Cortex of kidney (tissue), 1 donor: ENCODE measurements at places on chromosomes 2 and 18.

DNA sequence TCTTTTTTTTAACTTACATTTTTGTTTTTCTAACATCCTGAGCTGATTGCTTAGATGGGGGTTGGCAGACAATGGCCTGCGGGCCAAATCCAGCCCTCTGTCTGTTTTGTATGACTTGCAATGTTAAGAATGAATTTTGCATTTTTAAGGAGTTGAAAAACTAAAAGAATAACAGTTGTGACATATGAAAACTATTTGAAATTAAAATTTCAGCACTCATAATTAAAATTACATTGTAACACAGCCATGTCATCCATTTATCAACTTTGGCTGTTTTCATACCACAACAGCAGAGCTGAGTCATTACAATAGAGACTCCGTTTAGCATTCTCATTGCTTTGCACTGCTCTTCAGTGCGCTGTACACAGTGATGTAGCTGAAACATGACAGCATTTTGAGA, 94.1 kb upstream of the MC4R start:
- DNase-seq: no peak

DNA sequence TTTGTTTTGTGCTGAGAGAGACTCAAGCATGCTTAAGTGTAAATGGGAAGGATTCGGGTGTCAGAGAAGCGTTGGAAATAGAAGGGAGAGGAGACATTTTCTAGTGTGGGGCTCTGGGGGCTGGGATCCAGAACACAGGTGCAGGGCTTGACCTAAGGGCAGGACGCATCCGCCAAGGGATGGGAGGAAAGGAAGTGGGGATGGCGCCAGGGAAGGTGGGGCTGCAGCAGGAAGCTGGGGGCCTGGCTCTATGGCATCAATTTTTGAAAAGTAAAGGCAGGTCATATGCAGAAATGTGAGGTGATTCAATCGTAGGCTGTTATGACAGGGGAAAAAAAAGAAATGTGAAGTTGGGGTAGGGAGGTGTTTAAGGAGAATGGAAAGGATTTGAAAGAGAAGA, 143.2 kb upstream of the SERTAD2 start:
- DNase-seq: no peak

DNA sequence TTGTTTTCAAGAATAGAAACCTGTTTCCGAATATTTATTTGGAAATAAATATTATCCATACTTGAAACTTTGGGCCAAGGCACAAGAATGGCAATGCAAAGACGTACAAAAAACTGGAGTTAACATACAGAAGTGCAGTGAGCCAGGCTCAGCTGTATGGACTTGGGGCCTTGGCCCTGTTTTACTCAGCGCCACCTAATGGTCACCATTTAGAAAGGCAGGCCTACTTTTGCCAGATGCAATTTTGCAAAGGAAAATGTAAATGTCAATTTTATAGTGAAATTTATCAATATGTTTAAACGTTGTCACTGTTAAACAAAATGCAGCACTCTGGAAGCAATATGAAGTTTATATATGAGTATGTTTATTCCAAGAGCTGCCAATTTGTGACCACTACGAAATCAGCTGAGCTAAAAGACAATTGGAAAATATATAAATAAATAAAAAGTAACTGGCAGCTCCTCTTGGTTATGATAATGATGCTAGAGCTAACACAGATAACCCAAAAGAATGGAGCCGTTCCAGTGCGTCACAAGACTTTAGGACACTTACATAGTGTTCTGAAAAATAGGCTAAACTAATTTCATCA, 155.0 kb downstream of the ARHGAP15 start:
- no peak for DNase-seq

DNA sequence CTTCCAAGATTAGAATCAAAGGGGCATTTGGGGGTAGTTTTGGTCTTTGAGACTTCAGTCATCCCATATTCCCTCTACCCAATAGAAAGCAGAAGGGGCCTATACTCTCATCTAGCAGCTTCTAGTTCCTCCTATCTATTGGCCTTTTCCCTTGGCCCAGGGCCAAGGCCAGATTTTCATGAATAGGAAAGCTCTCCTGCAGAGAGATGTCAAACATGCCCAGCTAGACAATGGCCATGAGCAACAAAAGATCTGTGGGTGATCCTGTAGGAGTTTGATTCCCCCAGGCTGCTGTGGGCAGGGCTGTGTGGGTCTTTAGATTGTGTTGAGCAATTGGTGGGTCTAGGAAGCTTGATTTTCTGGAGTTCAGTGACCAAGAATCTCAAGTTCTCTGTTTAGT, 2.9 kb upstream of the ADCYAP1 start:
- no peak for DNase-seq

- no peak for DNase-seq
Measured at GRCh38 chr2:53768242-53768542, 588 bp downstream of the CHAC2 start.

GRCh38 chr2:102892698-102893310, 131.0 kb downstream of the TMEM182 start:
- no peak for DNase-seq

DNA sequence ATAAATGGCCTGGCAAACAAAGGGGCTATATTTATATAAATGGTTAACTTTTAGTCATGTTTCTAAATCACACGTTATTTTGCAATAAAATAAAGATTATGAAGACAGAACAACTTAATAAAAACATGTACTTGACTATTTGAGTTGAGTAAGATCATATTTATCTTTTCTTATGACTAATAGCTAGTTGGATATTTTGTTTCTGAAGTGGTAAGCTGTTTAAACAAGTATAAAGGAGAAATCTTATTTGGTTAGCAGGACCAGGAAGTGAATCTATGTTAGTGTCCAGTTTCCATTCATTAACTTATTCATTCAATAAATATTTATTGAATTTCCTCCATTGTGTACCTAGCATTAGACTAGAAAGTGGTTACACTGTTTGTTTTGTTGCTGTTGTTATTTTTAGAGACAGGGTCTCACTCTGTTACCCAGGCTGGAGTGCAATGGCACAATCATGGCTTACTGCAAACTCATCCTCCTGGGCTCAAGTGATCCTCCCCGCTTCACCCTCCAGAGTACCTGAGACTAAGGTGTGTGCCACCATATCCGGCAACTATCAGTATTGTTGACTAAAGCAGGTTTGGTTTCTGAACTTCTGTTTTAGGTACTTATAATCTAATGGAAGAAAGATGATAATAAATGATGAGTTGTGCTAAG, 312.6 kb downstream of the DPP10 start:
- no peak for DNase-seq

GRCh38 chr2:46451131-46451711, 28.1 kb upstream of the TMEM247 start:
- DNase-seq: no peak

DNA sequence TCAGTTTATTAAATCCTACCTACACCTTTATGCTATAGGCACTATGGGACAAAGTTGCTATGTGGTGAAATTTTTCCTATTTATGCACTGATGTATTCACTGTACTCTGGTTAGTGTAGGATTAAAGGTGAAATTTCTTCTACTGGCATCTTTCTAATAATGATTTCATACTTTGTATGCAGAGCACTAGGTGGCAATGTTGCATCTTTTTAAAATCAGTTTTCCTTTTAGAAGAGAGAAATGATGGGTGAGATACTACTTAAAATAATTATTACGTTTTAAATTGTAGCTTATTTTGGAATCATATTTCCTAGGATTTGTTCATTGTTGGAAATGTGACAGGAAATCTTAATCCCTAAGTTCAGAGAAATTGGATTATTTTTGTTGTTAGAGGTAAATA, 150.9 kb downstream of the CD8B2 start:
- DNase-seq: no peak

- no peak for DNase-seq
Measured at GRCh38 chr18:59908799-59909198, 9.0 kb downstream of the PMAIP1 start.

GRCh38 chr18:74928194-74928968, 280.6 kb downstream of the PTGR3 start:
- no peak for DNase-seq

- no peak for DNase-seq
Measured at GRCh38 chr2:3145471-3146021, 232.1 kb downstream of the EIPR1 start.

DNA sequence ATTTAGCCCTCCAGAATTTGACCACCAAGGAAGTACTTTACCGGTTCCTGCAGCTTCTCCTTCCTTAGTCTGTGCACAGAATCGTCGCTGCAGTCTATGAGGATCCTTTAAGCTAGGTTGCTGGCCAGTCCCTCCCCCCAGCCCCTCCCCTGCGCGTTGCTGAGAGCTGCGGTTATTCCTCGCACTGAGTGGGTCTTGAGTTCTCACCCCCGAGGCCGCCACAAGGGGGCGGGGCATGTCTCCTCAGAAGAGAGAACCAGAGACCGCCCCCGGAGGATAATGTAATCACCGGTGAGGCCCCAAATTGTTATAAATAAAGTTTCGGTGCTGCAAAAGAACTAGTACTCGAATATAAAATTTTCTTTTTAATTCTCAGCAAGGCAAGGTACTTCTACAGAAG, 1184.9 kb upstream of the CDH2 start:
- no peak for DNase-seq

- DNase-seq: no peak
Measured at GRCh38 chr2:55553321-55553720, 33.8 kb downstream of the CFAP36 start.

DNA sequence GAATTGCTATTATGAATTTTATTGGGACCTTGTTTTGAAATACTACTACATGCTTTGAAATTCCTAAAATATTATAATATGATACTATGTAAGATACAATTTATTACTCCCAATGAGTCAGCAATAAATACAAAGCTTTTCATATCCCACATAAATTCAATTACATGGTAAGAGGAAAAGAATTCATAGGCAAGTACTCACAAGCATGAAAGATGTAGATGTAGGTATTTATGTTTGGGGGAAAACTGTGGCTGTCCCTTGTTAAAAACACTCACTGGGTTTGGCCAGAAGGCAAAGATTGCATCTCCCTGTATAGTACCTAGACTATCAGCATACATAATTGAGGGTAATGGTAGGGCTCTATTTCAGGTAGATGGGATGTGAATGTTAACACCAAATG, 90.4 kb downstream of the MBD2 start:
- no peak for DNase-seq

DNA sequence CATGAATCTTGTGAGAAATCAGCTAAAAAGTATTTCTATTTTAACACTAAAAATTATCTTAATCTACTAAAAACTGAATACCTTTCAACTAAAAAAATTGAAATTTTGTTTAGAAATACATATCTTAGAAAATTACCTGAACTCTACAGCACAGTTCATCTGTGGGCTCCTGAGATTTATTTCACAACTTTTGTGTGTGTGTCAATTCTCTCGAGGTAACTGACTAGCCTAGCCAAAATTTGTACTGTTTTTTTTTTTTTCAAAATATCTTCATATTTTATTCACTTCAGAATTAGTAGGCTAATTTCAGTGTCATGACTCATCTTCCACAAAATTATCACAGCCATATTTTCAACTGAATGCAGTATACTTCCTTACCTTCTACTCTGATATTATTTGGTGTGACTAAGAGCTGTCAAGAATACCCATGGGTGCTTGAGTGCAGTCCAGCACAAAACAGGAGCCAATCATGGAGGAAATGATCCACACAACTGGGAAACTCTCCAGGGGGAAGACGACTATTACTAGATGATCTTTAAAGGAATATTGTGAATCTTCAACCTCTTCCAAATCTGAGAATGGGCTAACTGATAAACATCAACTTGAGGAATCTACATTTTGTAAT, 174.6 kb downstream of the ZNF385B start:
- DNase-seq: no peak

DNA sequence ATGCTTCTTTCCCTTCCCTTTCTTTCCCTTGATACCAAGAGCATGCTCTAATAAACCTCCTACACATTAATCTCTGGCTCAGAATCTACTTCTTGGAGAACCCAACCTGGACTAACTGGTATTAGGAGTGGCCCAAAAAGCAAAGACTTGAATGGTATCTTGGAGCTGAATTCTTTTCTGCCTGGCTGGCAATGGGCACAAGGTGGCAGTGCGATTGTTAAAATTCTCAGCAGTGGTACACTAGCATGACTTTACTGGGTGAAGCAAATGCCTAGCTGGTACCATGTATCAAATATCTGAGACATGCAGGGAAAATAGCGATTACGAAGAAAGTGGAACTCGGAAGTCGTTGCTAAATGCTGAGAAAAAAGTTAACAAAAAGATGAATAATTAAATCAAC, 376.1 kb downstream of the XIRP2 start:
- DNase-seq: no peak

GRCh38 chr2:202337151-202337550, 39.0 kb upstream of the BMPR2 start:
- DNase-seq: no peak

- DNase-seq: no peak
Measured at GRCh38 chr2:171491292-171491691, 31.0 kb upstream of the CYBRD1 start.

GRCh38 chr18:79459946-79460480, 64.3 kb downstream of the NFATC1 start:
- DNase-seq: no peak

DNA sequence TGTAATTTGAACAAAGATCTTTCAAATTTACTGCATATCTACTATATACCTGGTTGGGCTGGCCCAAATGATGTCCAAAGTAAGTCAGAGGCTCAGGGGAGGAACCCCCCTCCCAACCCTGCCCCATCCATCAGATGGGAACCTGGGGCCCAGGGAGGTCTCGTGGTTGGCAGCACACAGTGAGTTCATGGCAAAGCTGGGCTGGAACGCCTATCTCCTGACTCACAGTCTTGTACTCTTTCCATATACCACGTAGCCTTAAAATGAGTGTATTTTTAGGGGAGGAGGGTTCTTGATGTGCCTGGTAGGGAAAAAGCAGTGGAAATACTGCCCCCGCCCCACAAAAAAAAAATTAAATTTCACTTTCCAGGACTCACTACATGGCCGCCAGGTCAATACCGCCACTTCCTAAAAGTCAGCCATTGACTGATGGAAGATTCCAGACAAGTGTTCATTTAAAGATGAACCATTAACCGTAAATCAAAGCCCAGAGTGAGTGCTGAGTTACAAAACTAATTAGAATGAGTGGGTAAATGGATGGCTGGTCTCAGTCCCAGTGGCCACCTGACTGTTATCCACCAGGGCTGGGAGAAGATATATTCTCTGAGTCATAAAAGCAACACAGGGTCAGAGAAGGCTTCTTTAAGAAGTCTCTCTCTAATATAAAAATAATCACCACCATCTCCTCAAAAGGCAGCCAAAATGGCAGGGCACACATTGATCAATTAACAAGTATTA, 80.5 kb downstream of the ZBTB7C start:
- no peak for DNase-seq

DNA sequence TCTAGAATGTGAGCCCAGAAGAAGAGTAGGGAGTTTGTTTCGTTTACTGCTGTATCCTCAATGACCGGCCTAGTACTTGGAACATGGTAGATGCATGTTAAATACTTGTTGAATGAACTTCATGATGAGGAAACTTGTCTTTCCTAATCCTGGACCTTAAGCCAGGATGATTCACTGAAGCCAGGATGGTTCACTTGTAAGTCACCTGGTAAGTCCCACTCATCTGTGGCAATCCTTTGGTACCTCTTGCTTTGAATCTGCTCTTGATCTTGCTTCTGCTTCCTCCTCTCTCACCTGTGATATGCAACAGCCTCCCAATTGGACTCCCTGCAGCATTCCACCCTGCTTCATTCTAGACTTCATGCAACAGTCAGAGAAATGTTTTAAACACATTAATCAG, 43.6 kb downstream of the QPCT start:
- no peak for DNase-seq

- no peak for DNase-seq
Measured at GRCh38 chr2:167398873-167399272, 510.6 kb downstream of the XIRP2 start.
